ENCODE measurements at places on chromosomes 1 and 21. TPM values are rescaled to one million over a fixed set of nuclear protein-coding genes. Genes with fewer than 3 reads are reported as not detected.

The STYXL2 gene
- total RNA-seq: 0.17 TPM

- no peak for DNase-seq
These were observed 5.3 kb downstream of the TNFRSF14 start for GRCh38 chr1:2561446-2561845.

GRCh38 chr1:2801535-2802291, at the start of gene TTC34:
TSS of gene TTC34 (minus strand) at chr1:2801693. CDS start at chr1:2800827, 866 bp downstream.
- DNase-seq: peak; percentile 72

The LORICRIN gene
- not detected for total RNA-seq

DNA sequence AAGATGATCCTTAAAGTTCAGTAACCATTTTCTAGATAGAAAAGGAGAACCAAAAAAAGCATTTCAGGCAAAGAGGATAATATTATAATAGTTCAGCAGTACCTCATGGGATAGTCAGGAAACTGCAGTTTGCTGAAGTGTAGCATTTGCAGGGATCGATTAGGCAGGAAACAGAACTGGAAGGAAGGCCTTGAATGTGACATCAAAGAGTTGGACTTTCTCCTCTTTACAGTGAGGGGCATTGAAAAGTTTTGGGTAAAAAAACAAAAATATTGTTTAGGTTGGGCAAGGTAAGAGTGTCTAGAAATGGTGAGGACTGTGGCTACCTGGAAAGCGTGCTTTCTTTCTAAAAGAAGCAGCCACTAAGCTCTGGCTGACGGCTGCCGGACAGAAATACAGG, 8.0 kb upstream of the IRF6 start:
- DNase-seq: no peak

Measured in upper lobe of right lung (tissue), 1 donor.